ENCODE measurements at places on chromosomes 6 and 20.

GRCh38 chr6:152343735-152344360 lies 293.3 kb downstream of the SYNE1 start:
- DNase-seq = no peak

- no peak for DNase-seq
These were observed 71.4 kb downstream of the ARID1B start for GRCh38 chr6:156848533-156848932.

DNA sequence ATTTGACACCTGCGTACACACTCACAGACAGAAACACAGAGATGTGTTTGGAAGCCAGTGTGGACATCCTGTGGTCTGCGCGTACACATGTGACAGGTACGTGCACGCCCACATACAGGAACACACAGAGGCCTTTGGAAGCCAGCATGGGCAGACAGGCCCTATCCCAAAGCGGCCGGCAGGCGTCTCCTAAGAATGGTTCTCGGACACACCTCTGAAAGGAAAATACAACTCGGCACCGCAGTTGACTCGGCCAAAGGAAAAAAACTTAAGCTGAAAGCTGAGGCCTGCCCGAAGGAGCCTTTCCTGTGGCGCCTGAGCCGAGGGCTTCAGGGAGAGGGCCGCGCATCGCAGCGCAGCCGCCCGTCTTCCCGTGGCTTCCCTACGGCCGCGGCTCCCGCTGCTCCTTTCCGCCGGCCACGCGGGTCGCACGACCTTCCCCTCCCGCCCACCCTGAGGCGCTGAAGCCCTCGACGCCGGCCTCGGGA lies 1.4 kb upstream of the CEP43 start:
- peak; percentile 7 for DNase-seq

GRCh38 chr6:143544011-143544696 lies 32.6 kb upstream of the FUCA2 start:
- DNase-seq = no peak

- peak; percentile 38 for DNase-seq
These were observed 1.2 kb downstream of the TGIF2 start for GRCh38 chr20:36574366-36575135.

DNA sequence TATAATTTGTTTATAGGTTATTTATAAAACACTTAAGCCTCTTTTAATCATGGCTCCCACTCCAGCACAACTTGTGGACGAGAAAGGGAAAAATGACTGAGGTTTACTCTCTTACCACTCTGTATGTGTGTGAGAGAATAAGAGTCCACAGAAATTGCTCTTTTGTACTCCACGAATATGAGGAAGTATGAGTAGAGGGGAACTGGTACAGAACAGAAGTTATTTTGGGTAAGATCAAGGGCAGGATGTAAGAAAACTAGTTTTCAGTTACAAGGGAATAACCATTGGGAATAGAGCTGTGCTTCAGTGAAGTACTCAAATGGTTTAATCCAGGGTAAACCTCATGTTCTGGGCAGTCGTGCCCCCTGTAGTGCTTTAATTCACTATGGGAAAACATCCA lies 72.6 kb downstream of the REV3L start:
- DNase-seq = no peak

DNA sequence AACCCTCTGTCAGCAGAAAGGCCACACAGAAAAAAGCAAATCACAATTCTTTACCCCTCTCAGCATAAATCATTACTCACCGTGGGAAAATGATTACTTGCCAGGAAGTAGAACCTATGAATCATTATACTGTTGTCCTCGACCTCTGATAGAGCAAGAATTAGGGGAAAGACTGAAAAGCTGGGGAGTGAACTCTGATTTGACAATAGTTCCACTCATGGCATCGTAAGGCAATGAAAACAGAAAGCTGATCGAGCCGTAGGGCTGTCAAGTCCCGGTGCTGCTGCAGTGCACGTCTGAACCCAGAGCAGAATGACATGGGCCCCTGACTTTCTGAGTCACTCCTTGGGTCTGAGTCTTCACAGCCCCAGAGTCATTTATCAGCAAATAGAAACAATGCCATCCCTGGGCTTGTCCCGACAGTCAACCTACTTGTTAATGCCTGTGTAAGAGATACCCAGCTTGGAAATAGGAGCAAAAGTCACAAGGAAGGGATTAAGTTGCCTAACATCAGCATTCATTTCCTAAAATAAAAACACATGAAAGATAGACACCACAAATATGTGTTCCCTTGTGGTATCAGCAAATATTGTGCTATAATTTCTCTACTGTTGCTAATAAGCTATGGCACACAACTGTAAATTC lies 224.8 kb upstream of the MARCKS start:
- DNase-seq = no peak

DNA sequence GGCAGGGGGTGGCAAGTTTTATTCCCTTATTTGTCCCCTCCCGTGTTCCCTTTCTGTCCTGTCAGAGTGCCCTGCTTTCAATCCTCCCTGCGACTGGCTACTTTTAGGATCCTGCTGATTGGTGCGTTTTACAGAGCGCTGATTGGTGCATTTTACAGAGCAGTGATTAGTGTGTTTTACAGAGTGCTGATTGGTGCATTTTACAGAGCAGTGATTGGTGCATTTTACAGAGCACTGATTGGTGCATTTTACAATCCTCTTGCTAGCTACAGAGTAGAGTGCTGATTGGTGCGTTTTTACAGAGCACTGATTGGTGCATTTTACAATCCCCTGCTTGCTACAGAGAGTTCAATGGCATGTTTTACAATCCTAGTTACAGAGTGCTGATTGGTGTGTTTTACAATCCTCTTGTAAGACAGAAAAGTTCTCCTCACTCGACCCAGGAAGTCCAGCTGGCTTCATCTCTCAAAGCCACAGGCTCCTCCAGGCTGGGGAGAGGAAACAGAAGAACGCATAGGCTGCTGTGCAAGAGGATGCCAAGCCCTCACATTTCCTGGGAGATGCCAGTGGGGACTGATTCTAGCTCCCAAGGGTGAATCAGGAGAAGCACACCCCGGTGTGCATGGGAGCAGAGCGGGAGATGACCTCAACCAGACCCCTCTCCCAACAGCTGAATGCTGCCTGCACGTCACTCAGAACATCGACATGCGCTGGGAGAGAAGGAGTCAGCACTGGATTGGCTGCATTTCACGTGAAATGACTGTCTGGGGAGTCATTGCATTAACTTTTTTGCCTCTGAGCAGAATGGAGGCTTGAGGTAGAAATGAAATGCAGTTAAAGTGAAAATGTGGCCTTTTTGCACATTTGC lies 48.3 kb upstream of the SLC22A23 start:
- DNase-seq = no peak

GRCh38 chr20:43949741-43950618 lies 35.3 kb downstream of the TOX2 start:
- DNase-seq = peak; percentile 45

DNA sequence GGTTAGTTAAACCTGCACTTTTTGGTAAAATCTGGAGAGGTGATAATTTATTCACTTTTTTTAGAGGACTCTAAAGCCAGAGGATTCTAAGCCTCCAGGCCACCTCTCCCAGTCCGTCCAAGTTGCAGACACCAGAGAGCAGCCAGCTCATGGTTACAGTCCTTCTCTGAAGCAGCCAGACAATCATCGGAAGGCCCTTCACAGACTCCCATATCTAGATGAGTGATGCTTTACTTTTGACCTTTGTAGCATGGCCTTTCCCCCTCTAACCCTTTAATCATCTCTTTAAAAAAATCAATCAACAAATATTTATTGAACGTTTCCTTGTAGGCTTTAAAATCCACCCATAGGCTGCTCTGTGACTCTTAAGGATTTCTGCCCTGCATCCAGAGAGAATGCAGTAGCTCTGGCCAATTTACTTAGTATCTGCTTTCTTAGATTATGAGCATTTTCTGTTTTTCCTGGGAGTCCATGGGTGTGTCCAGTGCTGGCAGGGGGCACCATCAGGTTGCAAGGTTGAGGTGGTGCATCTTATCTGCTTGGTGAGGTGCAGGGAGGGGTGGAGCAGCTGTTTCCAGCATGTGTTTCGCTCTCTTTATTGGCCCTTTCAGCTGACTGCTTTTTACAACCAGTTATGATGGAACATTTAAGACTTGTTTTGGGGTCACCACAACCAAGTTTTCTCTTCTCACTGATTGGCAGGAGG lies 58.6 kb downstream of the JARID2 start:
- no peak for DNase-seq

DNA sequence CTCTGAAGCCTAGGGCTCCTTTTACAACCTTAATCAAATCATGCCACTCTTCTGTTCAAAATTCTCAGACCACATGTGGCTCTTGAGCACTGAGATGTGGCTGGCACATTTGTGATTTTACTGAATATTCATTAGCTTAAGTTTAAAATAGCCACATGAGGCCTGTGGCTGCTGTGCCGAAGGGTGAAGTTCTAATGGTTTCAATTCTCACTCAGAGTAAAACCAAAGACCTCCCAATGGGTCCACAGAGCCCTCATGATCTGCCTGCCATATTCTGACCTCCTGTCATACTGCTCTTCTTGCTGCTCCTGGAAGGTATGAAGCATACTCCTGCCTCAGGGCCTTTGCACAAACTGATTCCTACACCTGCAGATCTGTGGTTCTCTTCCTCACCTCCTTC lies 7.8 kb upstream of the CST3 start:
- DNase-seq = no peak

DNA sequence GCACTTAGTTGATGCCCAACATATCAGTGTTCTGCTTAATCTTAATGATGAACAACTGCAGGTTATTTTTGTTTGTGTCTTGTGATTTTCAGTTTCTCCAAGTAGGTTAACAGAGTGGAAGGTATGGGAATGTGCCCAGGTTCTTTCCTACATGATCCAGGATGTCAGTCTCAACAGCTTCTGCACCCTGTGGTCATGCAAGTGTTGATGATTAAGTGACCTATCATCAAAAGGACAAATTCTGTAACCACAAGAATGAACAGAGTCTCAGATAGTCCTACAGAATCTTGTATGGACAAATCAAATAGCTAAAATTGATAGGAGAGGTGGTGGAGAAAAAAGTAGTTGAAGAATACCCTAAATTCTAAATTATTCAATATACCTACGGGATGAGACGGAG lies 26.1 kb downstream of the MAN1A1 start:
- DNase-seq = no peak

DNA sequence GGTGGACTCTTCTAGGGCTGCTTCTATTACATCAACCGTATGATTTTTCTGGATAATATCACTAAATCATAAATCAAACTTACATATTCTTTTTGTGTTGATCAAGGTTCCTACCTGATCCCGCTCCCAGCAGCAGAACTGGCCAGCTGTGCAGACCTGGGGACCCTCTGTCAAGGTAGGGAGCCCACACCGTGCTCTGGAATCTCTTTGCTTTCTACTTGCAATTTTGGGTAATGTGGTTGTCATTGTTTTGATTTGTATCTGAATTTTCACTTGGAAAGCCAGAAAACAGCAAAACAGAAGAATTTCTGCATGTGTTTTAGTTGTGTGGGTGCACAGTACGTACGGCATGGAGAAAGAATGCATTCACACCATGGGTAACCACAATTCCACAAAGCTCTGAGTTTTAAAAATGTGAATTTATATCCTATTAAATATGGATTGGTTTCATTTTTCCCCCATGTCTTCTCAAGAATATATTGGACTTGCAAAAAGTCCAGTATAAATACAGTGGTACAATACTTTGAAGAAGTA lies 80.1 kb downstream of the ADGRG6 start:
- no peak for DNase-seq

DNA sequence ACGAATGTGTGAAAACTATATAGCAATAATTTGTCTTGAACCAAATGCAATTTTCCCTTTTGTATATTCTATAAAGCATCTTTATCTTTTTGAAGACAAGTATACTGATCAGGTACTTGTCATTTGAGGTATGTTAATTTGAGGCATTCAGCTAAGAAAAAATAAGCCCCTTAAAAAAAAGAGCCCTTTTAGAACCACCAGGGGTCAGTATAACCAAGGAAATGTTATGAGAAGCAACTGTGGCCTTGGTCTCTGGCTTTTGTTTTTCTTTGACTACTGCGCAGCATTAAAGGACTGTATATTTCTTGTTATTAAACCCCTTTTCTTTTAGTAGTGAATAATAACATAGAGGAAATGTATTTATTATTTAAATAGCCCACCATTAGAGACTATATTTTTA lies 43.1 kb downstream of the CD109 start:
- no peak for DNase-seq

DNA sequence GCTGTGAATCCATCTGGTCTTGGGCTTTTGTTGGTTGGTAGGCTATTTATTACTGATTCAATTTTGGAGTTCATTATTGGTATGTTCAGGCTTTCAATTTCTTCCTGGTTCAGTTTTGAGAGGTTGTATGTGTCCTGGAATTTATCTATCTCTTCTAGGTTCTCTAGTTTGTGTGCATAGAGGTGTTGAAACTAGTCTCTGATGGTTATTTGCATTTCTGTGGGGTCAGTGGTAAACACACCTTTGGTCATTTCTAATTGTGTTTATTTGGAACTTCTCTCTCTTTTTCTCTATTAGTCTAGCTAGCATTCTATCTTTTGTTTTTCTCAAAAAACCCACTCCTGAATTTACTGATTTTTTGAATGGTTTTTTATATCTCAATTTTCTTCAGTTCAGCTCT lies 70.1 kb upstream of the IRAK1BP1 start:
- DNase-seq = no peak

DNA sequence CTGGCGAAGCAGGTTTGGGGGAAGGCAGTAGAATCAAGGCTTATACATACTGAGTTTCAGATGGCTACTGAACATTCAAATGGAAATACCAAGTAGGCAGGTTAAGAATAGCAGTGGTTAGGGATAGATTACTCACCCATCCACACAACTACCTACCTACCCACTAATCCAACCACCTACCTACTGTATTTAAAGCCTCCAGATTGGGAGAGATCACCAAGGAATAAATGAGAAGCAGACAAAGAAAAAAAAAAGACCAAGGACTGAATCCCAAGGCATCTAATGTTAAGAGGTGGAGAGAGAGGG lies 68.3 kb upstream of the SMIM29 start:
- no peak for DNase-seq

- no peak for DNase-seq
These were observed 257.6 kb upstream of the POU3F2 start for GRCh38 chr6:98576791-98577190.

DNA sequence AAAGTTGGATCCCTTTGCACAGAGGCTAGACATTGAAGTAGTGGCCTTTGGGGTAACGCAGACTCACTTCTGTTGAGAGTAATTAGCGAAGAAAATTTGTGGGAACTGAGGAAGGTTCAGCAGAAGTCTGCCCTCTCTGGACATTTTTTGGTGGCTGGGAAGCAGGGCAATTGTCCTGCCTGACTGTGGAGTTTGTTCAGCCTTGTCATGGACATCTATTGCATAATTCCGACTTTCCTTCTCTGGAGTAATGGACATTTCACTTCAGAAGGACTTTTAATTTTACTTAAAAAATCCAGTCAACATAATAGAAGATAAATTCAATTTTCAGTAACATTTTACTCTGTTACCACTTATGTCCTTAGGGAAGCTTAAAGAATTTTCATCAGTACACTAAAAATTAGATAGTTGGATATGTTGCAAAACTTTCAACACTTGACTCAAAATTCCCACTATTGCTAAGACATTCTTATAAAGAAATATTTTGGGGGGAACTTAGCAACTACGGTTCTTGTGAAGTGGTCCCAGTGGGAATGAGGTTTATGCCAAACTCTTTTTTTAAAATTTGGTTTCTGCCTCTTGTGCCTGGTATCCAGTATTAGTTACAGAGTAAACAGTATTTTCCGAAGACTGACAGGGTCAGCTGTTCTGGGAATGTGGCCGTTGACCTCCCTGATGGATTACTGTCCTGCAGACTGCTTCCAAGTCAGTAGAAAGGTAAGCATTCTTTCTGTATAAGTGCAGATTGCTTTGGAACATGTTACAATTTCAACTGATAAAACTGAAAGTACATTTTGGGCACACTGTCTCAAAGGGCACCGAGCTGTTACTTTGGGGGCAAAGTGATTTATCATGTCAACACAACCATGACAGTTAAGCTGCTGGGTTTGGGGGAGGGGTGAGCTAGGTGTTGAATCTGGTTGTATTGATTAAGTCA lies 100.6 kb upstream of the MLIP start:
- DNase-seq = no peak
